ENCODE measurements at places on chromosomes 5 and 9.

GRCh38 chr9:84226126-84226525 lies 114.4 kb downstream of the SLC28A3 start:
- no peak for DNase-seq

DNA sequence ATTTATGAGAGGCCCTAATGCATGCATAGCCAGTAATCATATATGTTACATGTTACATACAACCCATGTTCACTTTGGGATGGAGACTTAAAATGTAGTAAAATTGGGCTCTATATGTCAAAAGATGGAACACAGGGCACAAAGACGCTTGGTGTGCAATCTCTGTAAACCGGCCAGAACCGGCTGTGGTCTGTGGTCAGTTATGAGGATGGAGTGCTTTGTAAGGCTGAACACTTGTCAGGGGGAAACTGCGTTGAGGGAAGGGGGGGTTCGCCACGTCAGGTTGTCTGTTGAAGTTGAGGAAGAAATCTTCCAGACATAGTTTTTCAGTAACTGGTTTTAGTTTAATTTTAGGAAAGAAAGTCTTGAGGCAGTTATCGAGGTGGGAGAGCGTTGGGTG lies 2.7 kb upstream of the CKMT2 start:
- DNase-seq: no peak

- DNase-seq: no peak
Measured at GRCh38 chr9:101467690-101468089, 32.1 kb upstream of the ALDOB start.

DNA sequence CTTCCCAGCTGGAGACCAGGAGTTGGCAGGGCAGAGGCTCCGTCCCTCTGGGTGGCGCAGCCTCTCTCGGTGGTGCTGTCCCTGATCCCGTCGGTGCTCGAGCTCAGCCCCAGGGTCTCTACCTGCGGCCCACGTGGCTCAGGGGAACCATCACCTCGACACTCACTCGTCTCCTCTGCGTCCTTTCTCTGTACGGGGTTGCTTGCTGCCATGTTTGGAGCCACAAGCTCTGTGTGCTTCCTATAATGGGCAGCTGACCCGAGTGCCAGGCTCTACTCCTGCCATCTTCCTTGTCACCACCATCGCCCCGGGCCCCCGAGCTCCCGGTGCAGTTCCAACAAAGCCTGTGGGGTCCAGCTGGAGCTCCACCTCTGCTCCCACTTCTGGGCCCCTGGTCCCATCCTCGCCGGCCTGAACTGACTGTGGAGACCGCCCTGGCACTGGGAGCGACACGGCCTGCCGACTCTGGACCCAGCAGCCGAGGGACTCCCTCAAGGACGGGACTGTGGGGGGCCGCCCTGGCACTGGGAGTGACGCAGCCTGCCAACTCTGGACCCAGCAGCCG lies 5.0 kb downstream of the FBXW5 start:
- DNase-seq: no peak

- DNase-seq: no peak
Measured at GRCh38 chr9:23824830-23825591, 1.0 kb downstream of the ELAVL2 start.

DNA sequence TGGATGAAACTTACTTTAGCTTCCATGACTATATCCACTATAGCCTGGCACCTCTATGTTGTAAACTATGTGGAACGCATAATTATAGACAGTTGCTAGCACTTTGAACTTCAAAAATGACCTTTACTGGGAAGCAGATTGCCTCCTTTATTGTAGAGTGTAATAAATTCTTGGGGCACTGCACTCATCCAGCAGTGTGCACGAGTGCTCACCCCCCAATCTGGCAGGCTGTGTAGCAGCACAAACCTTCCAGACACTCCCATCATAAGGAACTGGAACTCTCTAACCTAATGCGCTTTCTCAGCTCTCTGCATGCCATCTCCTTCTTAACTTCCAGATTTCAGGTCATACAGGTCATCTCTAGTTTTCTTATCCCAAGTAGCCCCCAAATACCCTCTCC lies 1.5 kb upstream of the PDE6A start:
- DNase-seq: no peak

GRCh38 chr9:13139641-13140171 lies 139.8 kb downstream of the MPDZ start:
- DNase-seq: no peak

DNA sequence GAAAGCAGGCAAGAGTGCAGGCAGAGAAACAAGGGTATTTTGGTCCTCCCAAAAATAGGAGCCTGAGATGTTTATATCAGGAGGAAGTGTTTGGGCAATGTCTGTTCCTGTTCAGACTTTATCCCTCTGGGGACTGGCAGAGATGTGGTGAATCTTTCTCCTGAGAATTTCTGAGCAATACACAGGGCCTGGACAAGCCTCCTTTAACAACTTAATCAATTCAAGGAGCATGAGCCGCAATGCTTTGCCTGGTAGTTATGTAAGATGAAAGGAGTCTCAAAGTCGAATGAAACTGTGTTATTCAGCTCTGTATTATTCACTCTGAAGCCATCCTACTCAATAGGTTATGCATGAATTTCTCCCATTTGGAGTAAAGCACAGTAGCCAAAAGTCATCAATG lies 365.6 kb downstream of the MAN2A1 start:
- no peak for DNase-seq

GRCh38 chr5:54013556-54014194 lies 296.7 kb downstream of the ARL15 start:
- DNase-seq: no peak

DNA sequence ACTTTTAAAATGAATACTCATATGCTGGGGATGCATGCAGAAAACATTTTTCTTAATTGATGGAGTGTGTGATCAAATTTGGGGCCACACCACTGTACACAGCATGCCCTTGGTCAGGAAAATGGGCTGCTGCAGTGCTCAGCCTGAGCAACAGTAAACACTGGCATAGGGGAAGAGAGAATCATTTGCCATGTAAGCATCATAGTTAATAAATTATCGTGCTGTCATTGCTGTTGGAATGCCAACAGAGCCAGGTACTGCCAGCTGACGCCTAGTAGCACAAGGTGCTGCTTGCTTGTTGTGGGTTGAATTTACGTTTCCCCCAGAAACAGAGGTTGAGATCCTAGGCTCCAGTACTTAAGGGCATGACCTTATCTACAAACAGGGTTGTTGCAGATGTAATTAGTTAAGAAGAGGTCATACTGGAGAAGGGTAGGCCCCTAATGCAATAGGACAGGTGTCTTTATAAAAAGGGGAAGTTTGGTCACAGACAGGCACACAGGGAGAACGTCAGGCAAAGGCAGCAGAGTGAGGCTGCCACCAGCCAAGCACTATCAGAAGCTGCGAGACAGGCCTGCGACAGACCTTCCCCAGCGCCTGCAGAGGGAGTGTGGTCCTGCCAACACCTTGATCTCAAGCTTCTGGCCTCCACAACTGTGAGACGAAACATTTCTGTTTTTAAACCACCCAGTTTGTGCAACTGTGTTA lies 25.3 kb downstream of the DAP start:
- no peak for DNase-seq

- no peak for DNase-seq
Measured at GRCh38 chr5:118723021-118723338, 265.4 kb downstream of the DTWD2 start.

DNA sequence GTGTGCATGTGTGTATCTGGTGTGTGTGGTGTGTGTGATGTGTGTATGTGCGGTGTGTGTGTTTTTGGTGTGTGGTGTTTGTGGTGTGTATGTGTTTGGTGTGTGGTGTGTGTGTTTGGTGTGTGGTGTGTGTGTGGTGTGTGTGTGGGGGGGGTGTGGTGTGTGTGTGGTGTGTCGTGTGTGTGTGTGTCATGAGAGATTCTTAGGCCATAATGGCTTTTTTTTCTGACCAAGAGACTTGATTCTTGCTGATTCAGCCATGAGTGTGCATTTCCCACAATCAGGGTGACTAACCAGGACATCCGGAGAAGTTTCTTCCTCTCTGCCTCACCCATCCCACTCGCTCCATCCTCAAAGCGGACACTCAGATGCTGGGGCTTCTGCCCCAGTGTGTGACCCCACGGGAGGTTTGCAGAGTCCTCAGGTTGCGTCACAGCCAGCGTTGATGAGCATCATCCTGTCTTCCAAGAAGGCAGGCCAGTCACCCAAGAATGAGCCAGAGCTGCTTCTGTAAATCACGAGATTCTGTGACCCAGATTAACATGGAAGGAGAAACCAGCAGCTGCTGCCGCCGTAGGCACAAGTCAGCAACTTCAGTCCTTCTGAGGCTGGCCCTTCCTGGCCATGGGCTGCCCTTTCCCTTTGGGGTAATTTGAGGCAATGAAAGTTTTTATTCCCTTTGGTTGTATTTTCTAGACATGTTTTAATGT lies 12.5 kb upstream of the CTSL start:
- DNase-seq: no peak

DNA sequence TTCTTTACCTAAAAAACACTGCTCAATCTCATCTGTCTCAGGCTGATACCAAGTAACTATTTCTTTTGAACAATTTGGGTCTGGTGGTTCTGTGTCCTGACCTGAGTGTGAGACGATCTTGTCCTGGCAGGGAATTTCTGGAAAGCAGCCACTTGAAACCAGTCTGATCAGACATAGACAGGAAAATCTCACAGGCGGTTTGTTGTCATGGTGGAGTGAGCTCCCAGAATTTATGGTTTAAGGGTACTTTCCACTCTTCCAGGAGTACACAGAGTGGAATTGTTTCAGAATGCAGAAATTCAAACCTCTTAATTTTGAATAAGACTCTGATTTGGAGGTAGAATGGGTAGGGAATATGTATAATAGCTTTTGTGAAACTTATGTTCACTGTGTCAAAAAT lies 268.2 kb downstream of the ISL1 start:
- no peak for DNase-seq

GRCh38 chr5:140566665-140567064 lies 2.0 kb downstream of the SLC35A4 start:
- DNase-seq: no peak

DNA sequence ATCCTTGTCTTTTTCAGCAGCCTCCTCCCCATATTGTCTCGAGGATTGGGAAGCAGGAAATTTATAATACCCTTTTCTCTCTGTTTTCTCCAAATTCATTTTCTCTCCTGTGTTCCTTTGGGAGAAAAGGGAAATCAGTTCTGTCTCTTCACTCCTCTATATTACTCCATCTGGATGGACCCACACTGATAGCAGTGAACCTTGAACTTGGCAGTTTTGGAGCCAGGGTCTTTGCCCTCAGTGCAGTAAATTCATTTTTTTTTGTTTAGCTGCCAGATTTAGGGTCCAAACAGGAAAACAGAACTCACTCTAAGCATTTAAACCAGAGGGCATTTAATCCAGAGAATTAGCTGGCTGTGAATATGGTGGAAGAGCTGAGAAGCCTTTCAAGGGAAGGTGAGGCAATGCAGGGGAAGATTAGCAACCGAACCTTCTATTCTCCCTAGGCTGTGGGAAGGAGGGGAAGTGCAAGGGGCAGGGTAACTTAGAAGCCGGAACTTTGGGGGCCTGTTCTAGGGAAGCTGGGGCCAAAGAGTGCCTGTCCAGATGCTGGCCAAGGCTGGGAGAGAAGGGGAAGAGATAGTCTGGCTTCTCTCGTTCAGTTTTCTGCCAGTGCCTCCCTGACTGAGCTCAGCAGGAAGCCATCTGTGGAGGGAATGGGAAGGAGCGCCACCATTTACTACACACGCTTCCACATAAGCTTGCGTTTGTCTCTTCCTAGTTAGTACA lies 16.3 kb upstream of the NPR2 start:
- no peak for DNase-seq

- peak; percentile 75 for DNase-seq
Measured at GRCh38 chr5:67165526-67166459, 30.8 kb downstream of the CD180 start.

DNA sequence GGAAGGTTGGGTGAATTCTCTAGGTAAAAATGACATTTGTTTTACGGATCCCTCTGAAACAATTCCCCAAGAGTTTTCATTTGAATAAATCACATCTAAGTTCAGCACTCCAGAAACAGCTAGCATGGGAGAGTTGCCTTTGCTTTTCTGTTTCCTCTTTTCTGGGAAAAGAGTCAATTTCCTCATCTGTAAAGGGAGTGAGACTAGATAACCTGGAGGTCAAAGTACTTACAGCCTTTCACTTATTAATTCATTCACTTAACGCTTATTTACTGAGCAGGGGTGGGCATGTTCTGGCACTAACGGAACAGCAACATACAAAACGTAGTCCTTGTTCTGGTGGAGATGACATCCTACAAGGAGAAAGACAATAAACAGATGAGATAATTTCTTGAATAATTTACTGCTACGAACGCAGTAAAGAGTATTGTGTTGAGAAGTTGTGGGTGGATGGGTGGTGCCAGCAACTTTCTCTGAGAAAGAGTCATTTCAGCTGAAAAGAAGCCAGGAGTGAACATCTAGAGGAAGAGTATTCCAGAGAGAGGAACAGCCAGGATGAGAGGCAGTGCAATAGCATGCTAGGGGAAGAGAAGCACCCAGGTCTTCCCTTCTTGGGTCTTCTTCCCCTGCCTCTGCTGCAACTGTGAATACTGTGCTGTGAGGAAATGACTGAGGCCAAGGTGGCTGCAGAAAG lies 335.6 kb downstream of the ZSWIM6 start:
- DNase-seq: no peak

DNA sequence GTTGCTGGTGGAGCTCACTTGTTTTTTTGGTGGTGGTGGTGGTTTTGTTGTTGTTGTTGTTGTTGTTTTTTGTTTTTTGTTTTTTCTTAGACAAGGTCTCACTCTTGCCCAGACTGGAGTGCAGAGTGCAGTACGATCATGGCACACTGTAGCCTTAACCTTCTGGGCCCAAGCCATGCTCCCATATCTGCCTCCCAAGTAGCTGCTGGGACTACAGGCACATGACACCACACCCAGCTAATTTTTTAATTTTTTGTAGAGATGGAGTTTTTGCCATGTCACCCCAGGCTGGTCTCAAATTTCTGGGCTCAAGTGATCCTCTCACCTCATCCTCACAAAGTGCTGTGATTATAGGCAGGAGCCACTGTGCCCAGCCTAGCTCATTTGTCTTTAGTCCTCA lies 53.5 kb downstream of the NUP214 start:
- DNase-seq: no peak

DNA sequence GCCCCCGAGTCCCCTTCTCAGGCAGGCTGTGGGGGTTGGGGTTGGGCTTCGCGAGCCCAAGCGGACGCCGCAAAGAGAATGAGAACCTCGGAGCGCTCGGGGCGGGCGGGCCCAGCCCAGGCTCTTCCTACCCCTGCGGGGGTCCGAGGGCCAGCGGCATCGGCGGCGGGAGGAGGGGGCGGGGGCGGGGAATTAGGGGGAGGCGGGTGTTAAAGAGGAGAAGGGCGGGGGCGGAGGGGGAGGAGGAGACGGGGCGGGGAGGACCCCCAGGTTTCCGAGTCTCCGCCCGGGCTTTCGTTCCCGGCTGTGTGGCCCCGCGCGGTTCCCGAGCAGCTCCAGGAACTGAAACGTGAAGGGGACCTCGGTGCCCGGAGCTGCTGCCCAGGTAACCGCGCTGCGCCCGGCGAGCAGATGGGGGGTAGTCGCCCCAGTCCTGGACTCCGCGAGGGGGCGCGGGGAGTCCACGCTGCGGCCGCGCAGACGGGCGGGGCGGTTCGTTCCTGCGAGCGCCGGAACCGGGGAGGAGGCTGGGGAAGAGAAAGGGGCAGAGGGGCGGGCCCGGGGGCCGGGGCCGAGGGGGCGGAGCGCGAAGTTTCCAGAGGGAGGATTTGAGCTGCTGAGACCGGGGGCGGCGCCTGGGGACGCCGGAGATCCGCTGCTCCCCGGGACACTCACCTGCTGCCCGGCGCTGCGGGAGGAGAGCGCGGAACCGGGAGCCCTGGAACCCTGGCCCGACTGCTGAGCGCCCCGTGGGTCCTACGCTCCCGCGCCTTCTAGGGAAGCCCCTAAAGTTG lies 38.4 kb upstream of the PLEKHG4B start:
- no peak for DNase-seq

GRCh38 chr9:33157960-33158842 lies 8.9 kb downstream of the B4GALT1 start:
- DNase-seq: no peak

- DNase-seq: no peak
Measured at GRCh38 chr5:8788246-8788645, 757.6 kb downstream of the SEMA5A start.

- DNase-seq: no peak
Measured at GRCh38 chr5:97495301-97495700, 312.3 kb upstream of the RIOK2 start.

Data from GM12892 (cell line).